ENCODE measurements at places on chromosomes 3 and 15.
A peak's percentile ranks its signal among the peaks of the same experiment; 100 is the strongest.

GRCh38 chr3:50248387-50248786, 12.4 kb downstream of the GNAI2 start:
- DNase-seq = no peak

DNA sequence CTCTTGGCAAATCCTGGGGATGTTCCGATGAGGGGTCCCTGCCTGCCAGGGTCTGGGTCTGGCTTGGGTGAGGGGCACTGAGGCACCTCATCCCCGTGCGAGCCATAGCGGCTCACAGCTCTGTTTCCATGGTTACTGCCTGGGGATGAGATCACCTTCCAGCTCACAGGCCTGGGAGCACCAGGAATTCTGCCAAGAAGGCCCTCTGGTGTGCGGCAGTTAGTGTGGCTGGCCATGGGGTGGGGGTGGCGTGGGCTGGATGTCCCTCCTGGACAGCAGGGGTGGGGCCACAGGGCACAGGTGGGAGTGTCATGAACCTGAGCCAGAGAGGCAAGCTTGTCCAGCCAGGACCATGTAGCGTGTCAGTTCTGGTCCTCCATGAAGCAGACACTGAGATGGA, 22.1 kb upstream of the PRR23E start:
- peak; percentile 80 for DNase-seq

GRCh38 chr15:39403640-39404117, 177.2 kb upstream of the THBS1 start:
- peak; percentile 81 for DNase-seq

GRCh38 chr15:49715211-49715610, 94.4 kb downstream of the DTWD1 start:
- no peak for DNase-seq

DNA sequence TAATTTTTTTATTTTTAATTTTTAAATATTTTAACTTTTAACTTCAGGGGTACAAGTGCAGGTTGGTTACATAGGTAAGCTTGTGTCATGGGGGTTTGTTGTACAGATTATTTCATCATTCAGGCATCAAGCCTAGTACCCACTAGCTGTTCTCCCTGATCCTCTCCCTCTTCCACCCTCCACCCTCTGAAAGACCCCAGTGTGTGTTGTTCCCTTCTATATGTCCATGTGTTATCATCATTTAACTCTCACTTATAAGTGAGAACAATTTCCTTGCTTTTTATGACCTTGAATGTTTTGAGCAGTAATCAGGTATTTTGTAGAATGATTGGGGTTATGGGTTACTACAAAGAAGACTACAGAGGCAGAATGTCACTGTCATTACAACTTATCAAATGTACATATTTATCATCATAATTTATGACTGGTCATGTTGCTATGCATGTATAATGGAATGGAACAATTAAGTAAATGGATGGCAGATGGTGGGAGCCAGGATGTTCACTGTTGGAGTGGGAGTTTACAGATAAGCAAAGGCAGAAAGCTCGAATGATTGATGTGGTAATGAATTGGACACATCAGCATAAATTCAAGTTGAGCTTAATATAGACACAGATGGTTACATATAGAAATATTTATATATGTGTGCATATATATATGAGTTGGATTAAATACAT, 563.8 kb upstream of the ROBO1 start:
- DNase-seq = no peak

DNA sequence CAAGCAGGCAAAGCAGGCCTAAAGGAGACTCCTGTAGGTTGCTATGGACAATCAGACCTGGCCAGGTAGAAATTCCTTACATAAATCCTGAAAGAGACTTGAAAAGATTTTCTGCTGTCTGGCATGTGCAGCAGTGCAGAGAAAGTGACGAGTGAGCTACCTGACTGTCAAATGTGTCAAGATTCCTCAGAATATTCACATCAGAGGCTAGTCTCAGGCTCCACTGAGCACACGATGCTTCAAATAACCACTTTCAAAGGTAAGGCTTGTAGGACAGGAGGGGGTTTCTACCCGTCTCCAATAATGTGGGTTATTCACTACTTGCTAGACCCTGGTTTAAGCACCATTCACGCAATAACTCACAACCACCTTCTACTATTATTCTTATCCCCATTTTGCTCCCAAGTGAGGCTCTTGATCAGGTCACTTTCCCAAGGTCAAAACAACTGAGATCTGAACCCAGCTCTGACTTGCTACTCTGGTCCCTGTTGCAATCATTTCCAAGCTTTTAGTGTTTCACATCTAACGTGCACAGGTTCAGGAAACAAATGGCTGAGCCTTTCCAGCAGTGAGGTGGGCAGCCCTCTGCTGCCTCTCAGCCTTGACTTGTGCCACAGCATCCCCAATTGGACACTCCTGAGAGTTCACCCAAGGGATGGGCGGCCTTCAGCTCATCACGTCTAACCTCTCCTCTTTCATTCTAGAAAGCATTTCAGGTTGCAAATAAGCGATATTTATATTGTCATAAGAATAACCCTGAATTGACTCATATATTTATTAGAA, 329.9 kb upstream of the WNT5A start:
- DNase-seq = no peak

DNA sequence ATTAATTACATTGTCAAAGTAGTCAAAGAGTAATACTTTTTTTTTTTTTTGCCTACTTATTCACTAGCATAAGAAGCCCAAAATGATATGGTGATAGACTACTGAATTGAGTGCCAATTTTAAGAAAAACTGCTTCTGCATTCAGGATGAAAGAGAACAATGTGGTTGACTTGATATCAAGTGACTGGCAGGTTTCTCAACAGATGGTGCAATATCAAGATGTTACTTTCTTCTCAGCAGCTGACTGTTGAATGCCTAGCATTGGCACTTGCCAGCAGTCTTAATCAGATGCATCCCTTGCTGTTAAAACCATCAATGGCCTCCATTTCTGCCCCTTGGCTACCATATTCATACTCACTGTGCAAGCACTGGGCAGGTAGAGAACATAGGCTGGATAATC, 863.2 kb downstream of the GBE1 start:
- no peak for DNase-seq

GRCh38 chr15:61227950-61228936, 859 bp downstream of the RORA start:
- DNase-seq = peak; percentile 19

- peak; percentile 3 for DNase-seq
Observed at GRCh38 chr3:172938788-172939187, 188.3 kb downstream of the ECT2 start.

- no peak for DNase-seq
Observed at GRCh38 chr3:105758451-105758850, 110.4 kb downstream of the CBLB start.

GRCh38 chr15:77118882-77119321, 48.0 kb upstream of the TSPAN3 start:
- DNase-seq = peak; percentile 80

DNA sequence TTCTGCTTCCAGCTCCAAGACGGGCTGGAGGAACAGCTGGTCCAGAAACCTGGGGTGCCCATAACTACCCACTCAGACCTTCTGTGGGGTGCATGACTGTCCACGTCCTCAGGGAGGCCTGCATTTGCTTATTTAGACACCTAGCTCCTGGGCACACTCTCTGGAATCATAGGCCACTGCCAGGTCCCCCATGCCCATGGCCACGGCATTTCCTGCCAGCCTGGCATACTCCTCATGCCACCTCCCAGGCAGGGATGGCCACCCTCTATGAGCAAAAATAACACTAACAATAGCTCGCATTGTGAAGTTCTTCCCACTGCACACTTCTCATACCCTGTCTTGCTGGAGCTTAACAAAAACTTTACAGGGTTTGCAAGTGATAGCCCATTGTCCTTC, 166.9 kb upstream of the TPM1 start:
- DNase-seq = no peak

Measured in fibroblast of skin of right biceps (primary cell).